ENCODE measurements at places on chromosomes 11 and 22.

DNA sequence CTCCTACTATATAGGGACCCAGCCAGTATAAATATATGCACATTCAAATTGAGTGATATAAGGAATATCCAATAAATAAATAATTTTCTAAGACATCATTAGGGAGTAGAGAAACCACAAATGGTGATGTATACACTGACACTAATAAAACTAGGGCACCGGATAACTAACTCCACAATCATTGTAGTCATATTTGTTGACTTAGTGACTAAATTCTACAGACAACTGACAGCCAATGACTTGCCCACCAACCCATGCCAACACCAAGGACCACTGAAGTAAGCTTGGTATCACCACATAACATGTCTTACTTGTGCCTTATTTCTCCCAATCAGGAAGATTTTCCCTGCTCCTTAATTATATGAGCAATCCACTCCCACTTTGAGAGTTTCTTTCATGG lies 139.6 kb upstream of the TRPC6 start:
- DNase-seq: no peak

- DNase-seq: no peak
These were observed 59.6 kb downstream of the HIRA start for GRCh38 chr22:19371893-19372292.

- DNase-seq: no peak
These were observed 44.3 kb upstream of the PAX6 start for GRCh38 chr11:31855466-31855865.

DNA sequence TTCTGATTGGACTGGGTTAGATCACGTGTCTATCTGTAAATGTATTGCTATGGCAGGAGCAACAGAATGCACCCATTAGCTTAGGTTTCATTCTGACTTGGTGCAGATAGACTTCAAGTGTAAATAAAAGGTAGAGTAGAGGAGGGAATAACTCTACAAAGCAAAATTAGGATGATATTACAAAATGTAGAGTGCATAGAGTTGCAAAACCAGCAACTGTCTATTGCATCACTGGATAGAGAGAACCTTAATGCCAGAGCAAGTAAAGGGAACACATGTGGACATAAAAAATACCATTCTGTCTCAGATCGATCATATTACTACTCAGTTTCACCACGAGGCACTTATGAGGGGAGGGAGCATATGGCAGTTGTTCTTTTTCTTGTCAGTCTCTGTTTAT lies 22.0 kb upstream of the CAT start:
- no peak for DNase-seq

- DNase-seq: no peak
These were observed 22.9 kb downstream of the FLI1 start for GRCh38 chr11:128716661-128717210.

DNA sequence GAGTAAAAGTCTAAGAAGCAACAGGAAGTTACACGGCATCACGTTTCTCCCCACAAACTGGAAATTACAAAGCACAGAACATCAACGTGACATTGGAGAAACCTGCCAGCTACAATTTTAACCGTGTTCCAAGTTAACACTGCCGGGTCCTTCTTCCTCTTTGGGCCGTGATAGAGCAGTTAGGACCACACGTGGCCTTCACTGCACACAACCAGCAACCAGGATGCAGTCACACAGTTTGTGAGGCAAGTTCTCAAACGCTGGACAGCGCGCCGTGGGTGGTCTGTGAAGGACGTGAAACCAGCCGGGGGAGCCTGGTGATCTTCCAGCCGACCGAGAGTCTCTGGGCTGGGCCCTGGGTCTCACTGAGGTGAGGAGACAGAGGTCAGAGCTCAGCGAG lies 14.6 kb downstream of the C11orf21 start:
- DNase-seq: no peak

DNA sequence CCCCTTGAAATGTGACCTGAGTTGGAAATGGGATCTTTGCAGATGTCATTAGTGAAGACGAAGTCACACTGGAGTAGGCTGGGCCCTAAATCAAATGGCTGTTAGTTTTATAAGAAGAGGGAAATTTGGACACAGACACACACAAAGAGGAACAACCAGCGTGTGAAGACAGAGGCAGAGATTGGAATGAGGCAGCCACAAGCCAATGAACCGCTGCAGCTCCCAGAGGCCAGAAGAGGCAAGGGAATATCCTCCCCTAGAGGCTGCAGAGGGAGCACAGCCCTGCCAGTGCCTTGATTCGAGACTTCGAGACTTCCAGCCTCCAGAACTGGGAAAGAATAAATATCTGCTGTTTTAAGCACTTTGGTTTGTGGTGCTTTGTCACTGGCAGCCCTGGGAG lies 484.5 kb downstream of the MN1 start:
- DNase-seq: no peak

- DNase-seq: no peak
These were observed at the start of gene KRTAP5-5 for GRCh38 chr11:1629326-1630185. Gene KRTAP5-5, plus strand, starts transcription at chr11:1629775. Its CDS starts 66 bp downstream, at chr11:1629841.

GRCh38 chr11:8732748-8733241 lies 50.2 kb downstream of the RPL27A start:
- no peak for DNase-seq

DNA sequence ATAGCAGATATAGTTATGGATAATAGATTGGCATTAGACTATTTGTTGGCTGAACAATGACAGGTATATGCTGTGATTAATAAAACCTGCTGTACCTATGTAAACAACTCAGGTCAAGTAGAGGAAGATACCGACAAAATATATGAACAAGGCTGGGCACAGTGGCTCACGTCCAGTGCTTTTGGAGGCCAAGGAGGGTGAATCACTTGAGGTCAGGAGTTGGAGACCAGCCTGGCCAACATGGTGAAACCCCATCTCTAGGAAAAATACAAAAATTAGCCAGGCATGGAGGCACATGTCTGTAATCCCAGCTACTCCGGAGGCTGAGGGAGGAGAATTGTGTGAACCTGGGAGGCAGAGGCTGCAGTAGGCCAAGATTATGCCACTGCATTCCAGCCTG lies 14.0 kb upstream of the CHKA start:
- no peak for DNase-seq

- peak; percentile 77 for DNase-seq
These were observed 14.1 kb downstream of the SPATA19 start for GRCh38 chr11:133830931-133831907.

- DNase-seq: no peak
These were observed 82.1 kb downstream of the CECR2 start for GRCh38 chr22:17451316-17451715.

- no peak for DNase-seq
These were observed 227.4 kb downstream of the TMEM135 start for GRCh38 chr11:87265132-87265531.

GRCh38 chr11:63961608-63962412 lies 12.6 kb upstream of the COX8A start:
- peak; percentile 36 for DNase-seq

- no peak for DNase-seq
These were observed 75.2 kb upstream of the TP53I11 start for GRCh38 chr11:45025716-45026492.

DNA sequence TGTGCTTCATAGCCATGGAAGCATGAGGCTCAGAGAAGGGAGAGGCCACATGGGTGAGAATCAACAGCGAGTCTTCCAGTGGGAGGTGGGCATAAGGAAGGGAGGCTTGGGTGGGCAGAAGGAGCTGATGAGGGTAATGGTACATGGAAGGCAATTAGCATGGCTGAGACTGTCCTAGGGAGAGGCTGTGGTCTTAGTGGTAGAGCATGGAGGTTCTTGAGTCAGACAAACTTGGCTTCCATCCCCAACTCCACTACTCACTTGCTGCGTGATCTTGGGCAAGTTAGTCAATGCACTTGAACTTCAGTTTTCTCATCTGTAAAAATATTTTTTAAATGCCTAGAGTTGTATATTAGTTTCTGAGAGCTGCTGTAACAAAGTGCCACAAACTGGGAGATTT lies 227.2 kb upstream of the E2F8 start:
- no peak for DNase-seq

- peak; percentile 51 for DNase-seq
These were observed 14.2 kb downstream of the PLEKHB1 start for GRCh38 chr11:73660497-73661034.

- no peak for DNase-seq
These were observed 17.7 kb downstream of the ARRB1 start for GRCh38 chr11:75333807-75334140.

DNA sequence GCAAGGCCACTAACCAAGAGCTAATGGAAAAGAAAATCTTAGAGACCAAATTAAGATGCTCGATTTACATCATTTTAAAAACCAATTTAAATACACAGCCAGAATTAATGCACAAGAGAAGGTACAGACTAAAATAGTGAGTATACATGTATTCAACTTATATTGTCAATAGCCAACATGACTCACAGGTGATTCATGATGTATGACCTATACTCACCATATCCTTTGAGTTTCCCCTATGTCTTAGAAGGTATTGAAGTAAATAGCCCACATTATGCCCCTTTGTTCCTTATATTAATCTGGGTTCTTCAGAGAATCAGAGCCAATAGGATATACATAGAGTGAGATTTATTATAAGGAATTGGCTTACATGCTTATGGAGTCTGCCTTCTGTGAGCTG lies 97.5 kb upstream of the ANO3 start:
- DNase-seq: no peak

- DNase-seq: no peak
These were observed 234.3 kb upstream of the TENM4 start for GRCh38 chr11:79675081-79675480.

DNA sequence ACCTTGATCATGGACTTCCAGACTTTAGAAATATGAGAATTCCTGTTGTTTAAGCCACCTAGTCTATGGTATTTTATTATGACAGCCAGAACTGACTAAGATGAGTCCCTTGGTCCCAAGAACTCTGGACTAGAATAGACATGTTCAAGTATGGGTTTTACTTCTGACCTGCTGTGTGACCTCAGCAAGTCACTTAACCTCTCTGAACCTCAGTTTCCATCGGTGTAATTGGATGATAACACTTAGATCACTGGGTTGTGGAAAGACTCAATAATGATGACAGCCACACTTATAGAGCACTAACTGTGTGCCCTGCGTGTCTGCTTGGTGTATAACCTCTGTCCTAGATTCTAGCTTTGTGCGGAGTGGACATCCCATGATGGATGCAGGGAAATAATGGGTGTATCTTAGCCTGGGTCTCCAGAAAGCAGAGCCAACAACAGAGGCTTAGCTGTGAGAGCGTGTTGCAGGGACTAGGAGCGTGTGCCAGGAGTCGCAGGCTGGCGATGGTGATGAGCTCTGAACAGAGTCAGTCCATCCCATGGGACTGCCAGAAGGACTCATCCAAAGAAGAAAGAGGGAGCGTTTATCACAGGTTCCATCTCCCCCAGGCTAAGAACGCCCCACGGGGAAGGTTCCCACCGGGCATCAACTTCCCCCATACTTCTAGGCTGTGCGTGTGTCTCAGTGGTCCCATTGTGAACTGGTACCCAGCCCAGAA lies 93.2 kb upstream of the TP53I11 start:
- no peak for DNase-seq

Measured in D341Med (cell line).